ENCODE measurements at places on chromosomes 3 and 15.
A peak's percentile ranks its signal among the peaks of the same experiment; 100 is the strongest.

DNA sequence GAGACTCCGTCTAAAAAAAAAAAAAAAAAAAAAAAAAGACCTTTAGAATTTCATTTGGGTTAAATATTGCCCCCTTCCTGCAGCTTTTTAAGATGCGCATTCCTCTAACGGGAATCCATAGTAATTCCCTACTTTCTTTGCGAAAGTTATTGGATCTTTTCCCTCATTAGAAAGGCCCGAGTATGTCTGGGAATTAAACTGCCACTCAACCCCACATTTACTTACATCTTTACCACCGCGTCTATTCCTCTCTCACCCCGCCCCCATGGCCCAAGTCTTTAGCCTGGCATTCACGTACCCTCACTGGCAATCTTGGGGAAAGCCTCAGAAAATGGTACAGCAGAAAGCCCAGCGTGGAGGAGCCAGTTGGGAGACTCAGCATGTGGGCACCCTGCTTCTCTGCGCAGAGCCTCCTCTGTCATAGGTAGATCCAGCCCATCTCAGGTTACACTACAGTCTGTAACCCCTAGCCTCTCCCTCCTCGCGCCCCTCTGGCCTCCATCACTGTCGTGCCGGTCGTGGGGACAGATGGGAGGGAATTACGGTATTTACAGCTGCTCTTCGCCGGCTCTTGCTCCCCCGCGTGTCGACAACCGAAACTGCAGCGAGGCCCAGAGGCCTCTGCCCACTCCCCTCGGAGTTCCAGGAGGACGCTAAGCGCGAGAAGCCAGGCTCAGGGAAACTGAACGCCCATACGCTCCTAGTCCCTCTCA, 6.4 kb upstream of the ANKDD1A start:
- DNase-seq, result peak; percentile 68

GRCh38 chr15:96323319-96324145, 7.0 kb upstream of the NR2F2 start:
- DNase-seq, result peak; percentile 3

- DNase-seq, result no peak
Observed at GRCh38 chr3:78741066-78741645, 1026.6 kb downstream of the ROBO1 start.

DNA sequence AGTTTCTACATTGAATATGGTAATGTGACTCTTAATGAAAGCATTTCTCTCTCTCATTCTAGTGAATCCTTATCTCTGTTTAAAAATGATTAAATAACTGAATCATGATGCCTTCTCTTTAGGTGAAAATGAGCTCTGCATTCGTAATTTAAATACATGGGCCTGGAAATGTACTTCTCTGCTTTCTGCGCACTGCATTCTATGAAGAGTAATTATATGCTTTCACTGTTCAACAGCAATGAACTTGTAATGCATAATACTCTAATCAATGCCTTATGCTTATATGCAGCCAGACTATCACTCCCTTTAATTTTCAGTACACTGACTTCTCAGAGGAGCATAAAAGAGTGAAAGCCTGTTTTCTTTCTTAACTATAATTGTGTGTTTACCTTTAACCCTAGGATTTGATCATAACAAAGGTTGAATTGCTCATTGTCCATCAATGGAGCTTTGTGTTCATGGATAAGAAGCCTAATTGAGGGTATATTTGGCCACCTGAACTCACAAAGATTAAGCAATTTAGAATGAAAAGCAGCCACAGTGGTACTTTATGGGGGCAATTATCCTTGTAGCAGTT, 330.8 kb upstream of the PDZRN3 start:
- no peak for DNase-seq

DNA sequence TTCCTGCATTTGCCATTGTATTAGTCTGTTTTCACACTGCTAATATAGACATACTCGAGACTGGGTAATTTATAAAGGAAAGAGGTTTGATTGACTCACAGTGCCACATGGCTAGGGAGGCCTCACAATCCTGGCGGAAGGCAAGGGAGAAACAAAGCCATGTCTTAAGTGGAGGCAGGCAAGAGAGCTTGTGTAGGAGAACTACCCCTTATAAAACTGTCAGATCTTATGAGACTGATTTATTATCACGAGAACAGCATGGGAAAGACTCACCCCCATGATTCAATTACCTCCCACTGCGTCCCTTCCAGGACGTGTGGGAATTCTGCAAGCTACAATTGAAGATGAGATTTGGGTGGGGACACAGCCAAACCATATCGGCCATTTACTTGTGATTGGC, 27.8 kb downstream of the YEATS2 start:
- no peak for DNase-seq

- no peak for DNase-seq
Observed at GRCh38 chr15:63481105-63481810, 23.1 kb upstream of the USP3 start.

DNA sequence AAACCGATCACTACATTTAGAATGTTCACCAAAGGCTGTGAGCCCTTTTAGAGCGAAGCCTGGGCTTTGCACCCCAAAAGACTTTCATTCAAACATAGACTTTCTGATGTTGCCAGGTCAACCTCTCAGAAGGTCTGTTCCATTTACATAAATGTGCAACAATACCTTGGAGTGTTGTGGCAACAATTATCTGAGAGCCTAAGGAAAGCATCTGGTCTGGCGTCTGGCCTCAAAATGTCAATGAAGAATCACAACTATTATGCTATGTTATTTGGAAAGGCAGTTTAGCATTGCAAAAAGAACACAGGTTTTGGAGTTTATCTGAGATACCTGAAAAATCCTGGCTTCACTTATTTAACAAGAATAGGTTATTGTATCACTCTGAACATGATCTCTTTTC, 50.0 kb downstream of the POLR2M start:
- no peak for DNase-seq

DNA sequence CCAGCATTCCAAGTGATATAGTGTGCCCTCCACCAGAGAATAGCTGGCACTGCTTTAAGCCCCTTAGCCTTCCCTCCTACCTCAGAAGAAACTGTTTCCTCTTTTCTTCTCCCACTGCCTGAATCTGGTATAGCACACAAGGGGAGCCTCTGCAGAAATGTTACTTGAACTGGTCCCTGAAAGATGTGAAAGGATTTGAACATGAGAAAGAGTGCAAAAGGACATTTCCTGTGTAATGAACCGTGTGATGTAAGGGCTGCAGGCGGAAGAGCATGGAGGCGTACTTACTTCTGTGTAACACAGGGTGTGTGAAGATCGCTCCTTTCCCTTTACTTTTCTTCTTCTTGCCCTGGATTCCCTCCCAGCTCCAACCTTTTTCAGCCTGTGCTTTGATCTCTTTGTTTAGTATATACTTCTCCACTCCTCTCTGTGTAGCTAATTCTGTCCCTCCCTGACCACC, 8.4 kb downstream of the TMOD3 start:
- peak; percentile 51 for DNase-seq

DNA sequence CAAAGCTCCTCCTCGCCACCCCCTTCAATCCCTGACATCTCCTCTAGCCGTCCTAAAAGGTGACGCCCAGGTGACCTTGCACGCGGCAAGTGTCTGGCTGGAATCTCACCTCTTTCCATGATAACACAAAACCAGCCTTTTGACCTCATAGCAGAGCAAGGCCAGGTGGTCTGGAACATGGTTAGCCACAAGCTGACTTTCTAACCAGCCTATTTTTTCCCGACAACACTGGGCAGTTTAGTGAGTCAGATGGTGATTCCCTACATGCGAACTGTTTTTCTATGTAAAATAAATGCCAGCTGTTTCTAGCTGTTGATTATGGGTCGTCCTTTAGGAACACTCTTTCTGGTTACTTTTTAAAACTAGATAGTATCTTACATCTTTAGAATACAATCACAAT, 243.0 kb downstream of the CD47 start:
- no peak for DNase-seq

- peak; percentile 3 for DNase-seq
Observed at GRCh38 chr3:102299125-102299877, 135.5 kb upstream of the ZPLD1 start.

DNA sequence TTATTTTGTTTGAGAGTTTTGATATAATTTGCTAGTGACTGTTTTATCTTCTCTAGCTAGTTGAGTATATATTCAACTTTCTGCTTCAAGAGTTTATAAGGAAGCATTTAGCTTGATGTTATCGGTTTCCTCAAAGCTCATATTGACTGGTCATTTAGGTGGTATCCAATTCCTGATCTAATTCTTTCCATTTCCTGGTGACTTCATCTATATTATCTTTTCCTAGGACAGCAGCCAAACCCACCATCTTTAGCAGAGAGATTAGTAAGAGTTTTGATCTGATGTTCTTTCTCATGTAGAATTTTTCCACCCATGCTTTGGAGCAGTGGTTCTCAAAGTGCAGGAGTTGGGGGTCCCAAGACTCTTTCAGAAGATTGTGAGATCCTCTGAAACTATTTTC, 148.6 kb upstream of the STT3B start:
- no peak for DNase-seq

- DNase-seq, result peak; percentile 83
Observed at GRCh38 chr3:191094057-191094845, 104.8 kb upstream of the OSTN start.

GRCh38 chr15:39468331-39468730, 112.5 kb upstream of the THBS1 start:
- DNase-seq, result peak; percentile 19

DNA sequence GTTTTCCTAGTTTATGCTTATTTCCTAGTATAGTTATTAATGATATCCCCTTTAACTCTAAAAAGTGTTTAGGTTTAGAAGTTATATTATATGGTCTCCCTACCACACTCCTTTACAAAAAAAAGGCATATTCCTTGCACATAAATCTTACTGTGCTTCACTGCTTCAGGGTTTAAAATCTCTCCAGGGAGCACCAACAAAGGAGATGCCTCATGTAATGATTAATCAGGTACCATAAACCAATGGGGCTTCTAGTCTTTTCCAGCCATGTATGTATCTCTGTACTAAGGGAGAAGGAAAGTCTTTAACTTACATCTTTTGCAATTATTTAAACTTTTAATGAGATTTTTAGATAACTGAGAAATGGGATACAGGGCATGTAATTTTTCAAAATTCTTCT, 91.5 kb upstream of the RBMS3 start:
- DNase-seq, result no peak

DNA sequence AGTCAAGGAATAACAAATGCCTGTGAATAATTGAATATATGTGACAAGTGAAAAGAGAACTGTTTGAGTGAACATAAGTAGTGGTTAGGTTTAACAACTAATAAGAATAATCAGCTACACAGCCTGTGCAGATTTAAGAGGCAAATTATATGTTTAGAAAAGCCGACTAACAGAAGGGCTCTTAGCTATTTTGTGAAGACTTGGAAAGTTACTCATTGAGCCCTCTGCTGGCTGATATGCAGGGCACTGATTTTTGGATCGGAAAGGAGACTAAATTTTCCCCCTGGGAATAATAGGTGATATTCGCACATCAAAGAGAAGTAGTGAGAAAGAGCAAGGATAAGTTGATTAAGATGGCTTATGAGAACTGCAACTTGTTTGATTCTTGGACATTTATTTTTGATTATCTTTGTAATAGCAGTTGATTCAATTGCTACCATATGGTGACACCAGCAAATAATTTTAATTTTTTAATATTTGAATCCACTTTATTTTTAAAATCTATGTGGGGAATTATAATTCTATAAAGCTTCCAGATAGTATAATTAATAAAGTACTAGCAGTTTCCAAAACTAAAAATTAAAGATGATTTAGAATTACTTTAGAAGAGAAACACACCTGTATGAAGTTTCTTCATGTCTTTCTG, 156.2 kb downstream of the NLGN1 start:
- DNase-seq, result peak; percentile 44

- peak; percentile 37 for DNase-seq
Observed at GRCh38 chr15:93179700-93180102, 90.7 kb upstream of the RGMA start.

GRCh38 chr3:154780263-154780662, 299.9 kb upstream of the MME start:
- DNase-seq, result no peak

GRCh38 chr3:106431721-106432120, 562.9 kb upstream of the CBLB start:
- DNase-seq, result peak; percentile 51

DNA sequence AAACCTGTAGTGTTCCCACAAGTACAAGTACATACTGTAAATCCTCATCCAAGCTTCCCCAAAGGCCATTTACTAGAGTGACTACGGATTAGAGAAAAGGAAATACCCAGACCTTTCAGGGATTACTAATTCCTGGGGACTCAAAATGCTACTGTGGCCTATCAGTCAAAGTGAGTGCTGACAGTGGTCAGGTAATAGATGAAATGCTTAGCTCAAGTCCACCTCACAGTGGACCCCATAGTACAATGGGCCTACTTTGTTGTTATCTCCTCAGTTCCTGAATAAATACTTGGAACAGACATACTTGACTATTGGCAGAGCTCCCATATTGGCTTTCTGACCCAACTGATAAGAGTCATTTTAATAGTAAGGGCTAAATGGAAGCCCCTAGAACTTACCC, 61.6 kb downstream of the MAP4 start:
- no peak for DNase-seq

DNA sequence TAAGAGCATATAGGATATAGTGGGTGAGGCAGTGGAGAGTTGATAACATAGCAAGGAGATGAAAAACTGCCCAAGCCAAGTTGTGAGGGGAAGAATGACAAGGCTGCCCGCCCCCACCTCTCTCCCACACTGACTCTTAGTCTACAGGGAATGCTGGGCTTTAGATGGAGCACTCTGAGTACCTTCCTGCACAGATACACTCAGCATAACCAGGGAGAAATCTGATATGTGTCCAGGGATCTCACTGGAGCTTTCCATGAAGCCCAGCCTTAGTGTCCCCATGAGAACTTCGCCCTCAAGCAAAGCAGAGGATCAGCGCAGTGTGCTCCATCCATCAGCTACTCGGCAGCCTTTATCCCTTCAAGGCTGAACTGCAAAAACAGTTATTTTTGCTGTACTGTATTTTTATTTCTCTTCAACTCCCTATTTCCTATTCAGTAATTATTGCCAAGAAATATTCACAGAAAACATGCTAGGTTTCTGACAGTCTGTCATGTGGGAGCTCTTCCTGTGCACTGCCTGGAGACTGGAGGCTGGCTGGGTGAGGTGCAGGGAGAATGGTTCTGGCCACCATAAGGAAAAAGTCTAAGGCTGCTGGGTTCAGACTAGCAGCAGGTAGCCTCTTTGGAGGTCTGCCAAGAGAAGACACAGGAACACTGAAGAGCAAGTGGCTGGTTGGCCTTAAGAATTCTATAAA, 475.2 kb upstream of the PPP2R3A start:
- DNase-seq, result no peak

GRCh38 chr3:3110749-3111361, 681 bp upstream of the IL5RA start:
- DNase-seq, result no peak

- no peak for DNase-seq
Observed at GRCh38 chr3:75140904-75141615, 523.1 kb upstream of the FRG2C start.

DNA sequence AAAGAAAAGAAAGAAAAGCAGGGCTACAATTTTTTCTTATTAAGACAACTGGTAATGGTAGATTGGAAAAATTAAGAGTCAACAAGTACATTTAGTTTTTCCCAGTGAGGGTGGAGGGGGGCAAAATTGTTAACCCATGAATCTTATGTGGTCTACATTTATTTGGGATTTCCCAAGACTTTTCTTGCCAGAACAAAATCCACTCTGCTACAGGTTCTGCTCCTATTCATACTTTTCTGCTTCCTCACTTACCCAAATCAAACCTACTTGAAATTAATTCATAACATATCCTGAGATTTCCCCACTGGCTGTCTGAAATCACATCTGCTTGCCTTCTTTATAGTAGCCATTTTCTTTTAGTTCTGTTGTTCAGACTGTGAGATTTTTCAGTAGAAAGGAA, 41.1 kb downstream of the VGLL3 start:
- DNase-seq, result peak; percentile 23
